Stimulated activated CD4-positive, alpha-beta T cell treated with anti-CD3 and anti-CD28 coated beads, Interleukin-2, amount 100 ng/mL, for 24 hours (primary cell): ENCODE measurements at places on chromosomes 2 and 18.

DNA sequence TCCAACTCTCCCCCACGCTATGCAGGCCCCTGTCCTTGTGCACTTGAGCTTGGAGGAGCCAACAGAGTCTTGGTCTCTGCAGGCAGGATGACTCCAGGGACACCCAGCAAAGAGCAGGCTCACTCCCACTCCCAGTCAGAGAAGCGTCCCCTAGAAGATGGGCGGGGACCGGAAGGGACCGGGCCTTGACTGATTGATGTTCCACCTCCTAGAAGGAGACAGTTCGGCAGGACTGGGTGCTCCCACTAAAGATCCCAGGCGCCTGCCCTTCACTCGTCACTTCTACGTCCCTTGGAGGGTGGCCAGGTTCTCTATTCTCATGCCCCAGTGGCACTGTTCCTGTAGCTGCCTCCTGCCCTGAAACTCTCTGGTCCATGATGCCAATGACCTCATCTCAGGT, 3.2 kb upstream of the SP100 start:
- no peak for DNase-seq

- DNase-seq: no peak
Observed at GRCh38 chr18:13288509-13289133, 70.1 kb downstream of the LDLRAD4 start.

DNA sequence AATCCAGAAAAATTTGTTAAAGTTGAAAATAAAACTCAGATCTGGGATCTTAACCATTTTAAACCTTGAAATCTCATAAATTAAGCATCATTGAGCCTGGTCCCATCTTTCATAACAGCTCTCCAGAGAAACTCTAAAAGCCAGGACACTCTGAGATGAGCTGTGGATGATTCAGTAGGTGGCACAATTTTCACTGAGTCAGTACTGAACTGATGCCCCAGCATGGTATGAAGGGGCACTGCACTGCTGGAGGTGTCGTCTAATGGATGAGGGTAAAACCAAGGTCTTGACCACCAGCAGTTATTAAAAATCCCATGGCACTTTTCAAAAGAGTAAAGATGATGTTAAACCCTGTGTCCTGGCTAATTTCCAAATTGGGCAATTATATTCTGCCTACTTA, 170.6 kb downstream of the FIGN start:
- DNase-seq: no peak

GRCh38 chr2:240060977-240061591, 7.8 kb upstream of the OR6B3 start:
- peak; percentile 43 for DNase-seq

- DNase-seq: no peak
Observed at GRCh38 chr18:56097621-56098020, 509.6 kb upstream of the TCF4 start.

DNA sequence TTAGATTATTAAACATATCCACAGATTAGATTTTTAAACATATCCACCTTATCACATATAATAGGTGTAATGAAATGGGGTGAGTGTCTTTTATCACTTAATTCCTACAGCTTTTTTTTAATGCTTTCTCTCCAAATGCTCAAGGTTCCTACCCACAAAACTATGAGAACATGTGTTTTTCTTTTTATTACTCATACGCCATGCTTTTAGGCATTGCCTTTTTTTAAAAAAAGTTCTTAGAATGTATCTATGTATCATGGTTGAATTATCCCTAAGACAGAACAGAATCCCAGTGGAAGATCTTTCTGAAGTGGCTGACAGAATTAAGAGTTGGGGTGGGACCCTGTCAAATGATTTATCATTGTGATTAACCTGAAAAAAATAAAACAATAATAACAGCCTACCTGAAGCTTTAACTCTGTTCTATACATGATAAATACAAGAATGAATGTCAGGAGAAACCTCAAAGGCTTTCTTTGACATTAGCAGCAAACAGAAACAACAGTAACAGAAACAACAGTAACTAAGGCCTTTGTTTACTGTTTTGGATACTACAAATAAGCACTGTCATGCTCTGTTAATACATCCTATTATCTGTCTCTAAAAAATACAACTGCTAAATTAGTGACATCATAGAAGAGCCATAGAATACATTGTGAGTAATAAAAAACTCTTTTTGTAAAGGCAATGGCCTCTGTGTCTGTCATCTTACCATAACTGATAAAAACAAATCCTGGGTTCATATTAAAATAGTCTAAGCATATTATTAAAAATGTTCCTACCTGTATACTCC, 4.1 kb upstream of the ZNF397 start:
- no peak for DNase-seq

GRCh38 chr2:179981085-179981484, 26.0 kb downstream of the CWC22 start:
- no peak for DNase-seq

GRCh38 chr2:95346738-95347671, 49.9 kb downstream of the KCNIP3 start:
- DNase-seq: no peak
